Sigmoid colon (tissue), 7 donors: ENCODE measurements at places on chromosomes 7 and 10. TPM values are rescaled to one million over a fixed set of nuclear protein-coding genes. Genes with fewer than 3 reads are reported as not detected.
A peak's percentile ranks its signal among the peaks of the same experiment; 100 is the strongest.

The MMD2 gene
- not detected for total RNA-seq

The CTAGE15 gene
- total RNA-seq: 1.3 TPM

GRCh38 chr7:70733090-70733489 is 398.9 kb upstream of the GALNT17 start:
- no peak for DNase-seq
- no peaks in the 10 kb centered on the region for H3K27me3 ChIP-seq
- H3K27ac ChIP-seq: no peak overlapping the region
- peaks cover 13% of the 10 kb centered on the region for H3K4me1 ChIP-seq
- H3K36me3 ChIP-seq: no peaks in the 10 kb centered on the region
- no peak overlapping the region for H3K4me3 ChIP-seq

The PRLHR gene
- not detected for total RNA-seq

DNA sequence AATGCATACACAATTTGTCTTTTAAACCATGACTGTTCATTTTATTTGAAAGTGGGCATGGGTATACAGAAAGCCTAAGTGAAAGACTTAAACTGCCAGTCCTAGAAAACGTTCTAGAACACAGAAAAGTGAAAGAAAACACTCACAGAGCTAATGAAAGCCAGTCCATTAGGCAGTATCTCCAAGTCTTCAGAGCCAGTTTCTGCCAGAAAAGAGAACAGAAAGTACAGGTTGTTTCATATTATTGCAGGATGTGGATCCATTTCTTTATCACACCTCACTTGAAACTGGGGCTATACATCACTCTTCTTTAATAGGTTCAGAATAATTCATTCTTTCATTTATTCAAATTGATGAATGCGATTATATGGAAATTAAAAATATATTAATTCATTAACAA is 7.7 kb downstream of the PON1 start:
- no peak overlapping the region for H3K27ac ChIP-seq
- DNase-seq: no peak
- H3K4me1 ChIP-seq: no peaks in the 10 kb centered on the region
- no peaks in the 10 kb centered on the region for H3K27me3 ChIP-seq
- no peak overlapping the region for H3K4me3 ChIP-seq
- no peaks in the 10 kb centered on the region for H3K36me3 ChIP-seq

The OR6V1 gene
- total RNA-seq: not detected

The STAG3 gene
- 0.14 TPM for total RNA-seq

GRCh38 chr10:42950606-42951485 is 126.0 kb upstream of the RET start:
- no peaks in the 10 kb centered on the region for H3K36me3 ChIP-seq
- peaks cover 32% of the 10 kb centered on the region for H3K27me3 ChIP-seq
- H3K27ac ChIP-seq: no peak overlapping the region
- no peak overlapping the region for H3K4me3 ChIP-seq
- DNase-seq: peak; percentile 52

DNA sequence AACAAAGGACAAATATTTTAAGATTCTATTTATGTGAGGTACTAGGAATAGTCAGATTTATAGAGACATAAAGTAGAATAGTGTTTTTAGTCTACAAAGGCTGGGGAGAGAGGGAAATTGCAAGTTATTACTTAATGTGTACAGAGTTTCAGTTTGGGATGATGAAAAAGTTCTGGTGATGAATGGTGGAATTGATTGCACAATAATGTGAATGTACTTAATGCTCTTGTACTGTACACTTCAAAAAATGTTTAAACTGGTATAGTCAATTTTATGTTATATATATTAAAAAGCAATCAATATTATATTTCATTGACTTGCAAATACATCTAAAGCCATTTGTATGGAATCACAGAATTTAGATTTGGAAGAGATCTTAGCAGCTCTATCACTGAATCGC is 213.4 kb downstream of the PPP1R3A start:
- no peaks in the 10 kb centered on the region for H3K36me3 ChIP-seq
- H3K4me3 ChIP-seq: no peak overlapping the region
- H3K27me3 ChIP-seq: no peaks in the 10 kb centered on the region
- no peak for DNase-seq

GRCh38 chr7:48089046-48090003 is at the start of gene UPP1:
Gene UPP1, plus strand, starts transcription at chr7:48089265. Its CDS starts 5,519 bp downstream, at chr7:48094784.
- H3K4me1 ChIP-seq: no peaks in the 10 kb centered on the region
- peak; percentile 97 for DNase-seq
- H3K36me3 ChIP-seq: no peaks in the 10 kb centered on the region
- no peaks in the 10 kb centered on the region for H3K27me3 ChIP-seq
- peak within 1 kb of the TSS; percentile 92 for H3K27ac ChIP-seq

GRCh38 chr10:25758041-25758457 is 176.0 kb upstream of the MYO3A start:
- no peaks in the 10 kb centered on the region for H3K4me1 ChIP-seq
- no peak for DNase-seq
- H3K36me3 ChIP-seq: no peaks in the 10 kb centered on the region
- no peak overlapping the region for H3K4me3 ChIP-seq
- H3K27ac ChIP-seq: no peak overlapping the region

DNA sequence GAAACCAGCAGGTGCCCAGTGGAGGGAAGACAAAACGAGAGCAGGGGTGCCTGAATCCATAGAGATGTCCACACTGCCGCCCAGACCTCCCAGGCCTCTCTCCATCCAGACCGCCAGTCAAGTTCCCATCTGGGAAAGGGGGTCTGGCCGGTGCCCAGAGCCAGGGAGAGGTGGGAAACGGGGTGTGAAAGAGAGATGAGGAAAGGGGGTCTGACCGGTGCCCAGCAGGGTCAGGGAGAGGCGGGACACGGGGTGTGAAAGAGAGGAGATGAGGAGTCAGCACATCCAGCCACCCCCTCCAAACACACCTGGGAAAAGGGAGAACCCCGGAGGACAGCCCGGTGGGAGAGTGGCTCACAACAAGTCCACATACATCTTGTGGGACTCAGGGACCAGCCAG is 185.8 kb downstream of the PTPRN2 start:
- DNase-seq: no peak
- no peaks in the 10 kb centered on the region for H3K27me3 ChIP-seq
- no peaks in the 10 kb centered on the region for H3K4me1 ChIP-seq
- no peaks in the 10 kb centered on the region for H3K36me3 ChIP-seq

The ZFYVE27 gene
- 13.8 TPM for total RNA-seq

The CYP3A4 gene
- not detected for total RNA-seq

GRCh38 chr10:124598773-124599587 is 137.4 kb downstream of the LHPP start:
- no peaks in the 10 kb centered on the region for H3K4me1 ChIP-seq
- no peak for DNase-seq
- no peaks in the 10 kb centered on the region for H3K36me3 ChIP-seq
- no peak overlapping the region for H3K4me3 ChIP-seq

- no peaks in the 10 kb centered on the region for H3K4me1 ChIP-seq
- no peak overlapping the region for H3K27ac ChIP-seq
Observed at GRCh38 chr10:88107296-88108097, 244.1 kb downstream of the PTEN start.
